ENCODE measurements at places on chromosomes 11 and 22. TPM values are rescaled to one million over a fixed set of nuclear protein-coding genes. Genes with fewer than 3 reads are reported as not detected.

- no peaks in the 10 kb centered on the region for H3K27me3 ChIP-seq
- peaks cover 21% of the 10 kb centered on the region for H3K4me1 ChIP-seq
- H3K36me3 ChIP-seq = no peaks in the 10 kb centered on the region
- DNase-seq = peak; percentile 65
Observed at GRCh38 chr22:39349506-39349966, 255 bp upstream of the SYNGR1 start.

DNA sequence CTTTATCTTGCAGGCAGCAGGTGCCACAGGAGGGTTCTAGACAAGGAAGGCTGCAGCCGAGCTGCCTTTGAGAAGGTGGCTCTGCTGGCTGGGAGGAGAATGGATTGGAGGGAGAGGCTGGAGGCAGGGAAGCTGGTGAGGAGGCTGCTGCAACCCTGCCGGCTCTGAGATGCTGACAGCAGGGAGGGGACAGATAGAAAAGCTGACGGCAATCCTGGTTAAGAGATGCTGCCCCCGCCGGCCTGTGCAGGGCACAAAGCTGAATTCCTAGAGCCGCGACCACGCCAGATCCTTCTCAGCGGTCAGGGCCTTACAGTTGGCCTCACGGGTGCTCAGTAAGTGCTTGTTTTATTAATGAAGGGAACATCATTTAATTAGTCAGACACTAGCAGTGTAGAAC lies 105.4 kb downstream of the CACNA1I start:
- H3K27me3 ChIP-seq = no peaks in the 10 kb centered on the region
- no peak overlapping the region for H3K4me3 ChIP-seq
- no peaks in the 10 kb centered on the region for H3K4me1 ChIP-seq
- H3K27ac ChIP-seq = no peak overlapping the region

GRCh38 chr22:41842996-41843970 lies 10.4 kb downstream of the SREBF2 start:
- H3K27ac ChIP-seq = no peak overlapping the region
- no peaks in the 10 kb centered on the region for H3K27me3 ChIP-seq
- DNase-seq = no peak
- H3K4me1 ChIP-seq = peaks cover 35% of the 10 kb centered on the region
- peaks cover 45% of the 10 kb centered on the region for H3K36me3 ChIP-seq

The ST3GAL4 gene
- 29.9 TPM for total RNA-seq

GRCh38 chr22:24315367-24315966 lies 44.8 kb downstream of the SPECC1L start:
- no peak for DNase-seq
- H3K27ac ChIP-seq = no peak overlapping the region
- H3K4me1 ChIP-seq = no peaks in the 10 kb centered on the region
- no peak overlapping the region for H3K4me3 ChIP-seq
- peaks cover 31% of the 10 kb centered on the region for H3K36me3 ChIP-seq

- H3K27ac ChIP-seq = no peak overlapping the region
- H3K4me1 ChIP-seq = peaks cover 4% of the 10 kb centered on the region
- no peak overlapping the region for H3K4me3 ChIP-seq
- H3K36me3 ChIP-seq = no peaks in the 10 kb centered on the region
Observed at GRCh38 chr11:444396-445144, 2.8 kb upstream of the ANO9 start.

The ZNF70 gene
- 9.6 TPM for total RNA-seq

All from A673 (cell line).